Stromal cell of bone marrow (primary cell): ENCODE measurements at places on chromosomes 7 and 10.
A peak's percentile ranks its signal among the peaks of the same experiment; 100 is the strongest.

DNA sequence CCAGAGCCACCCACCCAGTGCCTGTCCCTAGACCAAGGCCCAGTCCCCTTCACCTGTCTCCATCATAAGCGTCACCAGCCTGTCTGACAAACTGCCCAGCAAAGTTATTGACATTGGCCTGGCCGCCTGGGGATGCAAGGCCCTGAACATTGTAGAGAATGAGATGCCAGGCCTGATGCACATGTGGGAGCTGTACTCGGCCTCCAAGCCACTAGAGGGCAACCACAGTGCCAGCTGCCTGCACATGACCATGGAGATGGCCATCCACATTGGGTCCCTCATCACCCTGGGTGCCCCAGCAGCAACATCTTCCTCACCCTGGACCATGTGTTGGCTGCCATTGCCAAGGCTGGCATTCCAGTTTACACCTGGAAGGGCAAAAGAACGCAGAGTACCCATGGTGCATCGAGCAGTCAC, 63.7 kb upstream of the ANTXRL start:
- DNase-seq: no peak

DNA sequence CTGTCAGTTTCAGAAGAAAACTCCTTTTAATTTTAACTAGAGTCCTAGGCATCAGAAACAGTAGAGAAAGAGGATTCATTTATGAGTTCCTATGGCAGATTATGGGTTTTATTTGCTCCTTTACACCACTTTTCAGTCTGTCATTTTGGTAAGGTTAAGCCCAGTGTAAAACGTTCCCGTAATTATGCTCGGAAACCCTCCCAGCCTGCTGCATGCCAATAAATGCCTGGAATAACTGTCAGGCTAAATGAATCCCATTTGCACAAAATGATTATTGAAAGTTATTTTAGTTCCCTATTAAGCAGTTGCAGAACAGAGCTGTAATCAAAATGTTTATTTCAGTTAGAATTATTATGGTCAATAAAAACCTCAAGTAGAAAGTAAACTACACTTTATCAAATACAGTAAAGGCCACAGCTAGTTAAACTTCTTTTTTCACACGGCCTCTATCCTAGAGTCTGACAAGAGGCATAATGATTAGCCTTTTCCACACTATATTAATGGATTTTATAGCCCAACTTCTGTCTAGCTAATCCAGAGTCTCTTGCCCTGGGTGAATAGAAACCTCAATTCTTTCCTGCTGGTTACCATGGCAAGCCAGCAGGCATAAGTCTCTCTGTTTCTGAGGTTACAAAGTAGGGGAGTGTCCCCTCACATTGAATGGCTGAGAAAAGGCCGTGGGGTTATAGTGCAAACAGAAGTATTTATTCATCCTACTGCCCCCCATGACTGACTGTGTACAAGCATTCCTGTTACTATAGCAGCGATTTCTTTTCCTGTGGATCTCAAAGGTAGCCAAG, 80.8 kb upstream of the NPVF start:
- DNase-seq: no peak

DNA sequence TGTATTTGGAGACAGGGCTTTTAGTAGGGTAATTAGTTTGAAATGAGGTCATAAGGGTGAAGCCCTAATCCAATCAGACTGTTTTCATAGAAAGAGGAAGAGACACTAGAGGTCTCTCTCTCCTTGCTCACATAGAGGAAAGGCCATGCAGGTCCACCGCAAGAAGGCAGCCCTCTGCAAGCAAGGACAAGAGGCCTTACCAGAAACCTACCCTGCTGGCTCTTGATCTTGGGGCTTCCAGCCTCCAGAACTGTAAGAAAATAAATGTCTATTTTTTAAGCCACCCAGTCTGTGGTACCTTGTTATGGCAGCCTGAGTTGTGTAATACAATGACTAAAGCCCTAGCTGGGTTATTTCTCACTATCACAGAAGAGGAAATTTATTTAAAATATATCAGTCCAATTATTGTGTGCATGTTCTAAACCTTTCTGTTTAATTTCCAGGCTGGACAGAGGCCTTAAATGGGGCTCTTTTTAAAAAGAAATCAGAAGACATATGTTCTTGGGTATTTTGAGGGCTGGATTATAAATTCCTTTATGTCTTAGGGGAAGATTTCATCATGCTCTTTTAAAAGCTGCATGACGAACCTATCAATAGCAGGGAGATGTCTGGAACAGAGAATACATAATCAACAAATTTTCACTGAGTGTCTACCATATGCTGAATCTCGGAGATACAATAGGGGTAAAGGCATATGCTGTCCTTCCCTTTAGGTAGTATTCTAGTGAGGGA, 12.9 kb upstream of the TMEM26 start:
- DNase-seq: no peak

DNA sequence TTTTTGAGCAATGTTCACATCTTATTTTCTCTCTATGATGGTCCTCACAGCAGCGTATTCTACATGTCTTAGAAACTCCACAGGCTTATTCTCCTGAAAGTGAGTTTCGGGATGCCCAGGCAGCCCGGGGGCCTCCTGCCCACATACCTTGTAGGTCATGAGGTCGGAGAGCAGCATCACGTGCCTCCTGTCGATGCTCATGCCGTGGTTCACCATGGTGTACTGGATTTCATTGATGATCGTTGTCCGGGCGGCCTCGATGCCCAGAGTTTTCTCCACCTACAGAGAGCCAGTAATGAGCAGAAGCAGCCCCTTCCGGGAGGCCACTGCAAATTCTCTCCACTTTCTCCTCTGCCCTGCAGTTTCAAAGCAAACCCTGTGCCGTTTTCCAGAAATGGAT, 48.0 kb downstream of the POLR3A start:
- DNase-seq: no peak

- no peak for DNase-seq
These were observed 350.5 kb downstream of the PARD3 start for GRCh38 chr10:34464591-34464990.

- no peak for DNase-seq
These were observed 77.7 kb upstream of the GNA12 start for GRCh38 chr7:2921653-2922347.

DNA sequence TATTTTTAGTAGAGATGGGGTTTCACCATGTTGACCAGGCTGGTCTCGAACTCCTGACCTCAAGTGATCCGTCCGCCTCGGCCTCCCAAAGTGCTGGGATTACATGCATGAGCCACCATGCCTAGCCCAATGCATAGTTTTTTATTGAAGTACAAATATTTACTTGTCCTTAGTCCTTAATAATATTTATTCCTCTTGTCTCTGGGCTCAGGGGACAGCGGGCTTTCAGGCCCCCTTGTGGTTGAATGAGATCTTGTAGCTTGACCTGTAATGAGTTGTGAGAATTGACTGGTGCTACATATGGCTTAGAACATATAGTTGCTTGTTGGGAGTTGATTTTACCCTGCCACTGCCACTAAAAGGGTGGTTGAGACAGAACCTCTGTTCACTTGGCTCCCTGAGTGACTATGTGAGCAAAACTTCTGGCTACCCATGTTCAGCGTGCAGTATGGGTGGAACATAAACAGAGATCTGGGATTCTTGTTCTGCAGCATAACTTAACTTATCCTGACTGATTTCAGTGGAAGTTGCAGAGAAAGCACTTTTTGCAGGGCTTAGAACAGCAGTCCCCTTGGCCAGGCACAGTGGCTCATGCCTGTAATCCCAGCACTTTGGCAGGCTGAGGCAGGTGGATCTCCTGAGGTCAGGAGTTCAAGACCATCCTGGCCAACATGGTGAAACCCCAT, 14.9 kb downstream of the CCL26 start:
- DNase-seq: no peak

GRCh38 chr10:88198023-88198422, 334.6 kb downstream of the PTEN start:
- no peak for DNase-seq

DNA sequence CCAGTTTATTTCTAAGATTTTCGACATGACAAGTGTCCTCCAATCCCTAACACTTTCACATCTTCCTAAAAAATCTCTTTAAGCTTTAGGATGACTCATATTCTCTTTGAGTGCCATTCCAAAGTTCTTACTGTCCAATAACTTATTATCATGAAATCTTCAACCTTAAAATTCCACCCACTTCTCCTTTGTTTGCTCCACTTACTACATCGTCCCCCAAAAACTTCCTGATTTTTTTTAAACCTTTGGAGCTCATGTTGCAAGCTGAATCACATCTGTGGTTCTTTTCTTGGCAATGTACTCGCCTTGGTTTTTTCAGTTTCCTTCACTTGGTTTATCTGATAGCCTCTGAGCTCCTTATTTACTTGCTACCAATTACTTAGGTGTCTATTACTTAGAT, 39.2 kb upstream of the JCAD start:
- DNase-seq: peak; percentile 88

- DNase-seq: no peak
These were observed 14.6 kb downstream of the ITGB1 start for GRCh38 chr10:32943395-32943794.

- no peak for DNase-seq
These were observed 128.9 kb downstream of the SNX10 start for GRCh38 chr7:26420422-26421019.

DNA sequence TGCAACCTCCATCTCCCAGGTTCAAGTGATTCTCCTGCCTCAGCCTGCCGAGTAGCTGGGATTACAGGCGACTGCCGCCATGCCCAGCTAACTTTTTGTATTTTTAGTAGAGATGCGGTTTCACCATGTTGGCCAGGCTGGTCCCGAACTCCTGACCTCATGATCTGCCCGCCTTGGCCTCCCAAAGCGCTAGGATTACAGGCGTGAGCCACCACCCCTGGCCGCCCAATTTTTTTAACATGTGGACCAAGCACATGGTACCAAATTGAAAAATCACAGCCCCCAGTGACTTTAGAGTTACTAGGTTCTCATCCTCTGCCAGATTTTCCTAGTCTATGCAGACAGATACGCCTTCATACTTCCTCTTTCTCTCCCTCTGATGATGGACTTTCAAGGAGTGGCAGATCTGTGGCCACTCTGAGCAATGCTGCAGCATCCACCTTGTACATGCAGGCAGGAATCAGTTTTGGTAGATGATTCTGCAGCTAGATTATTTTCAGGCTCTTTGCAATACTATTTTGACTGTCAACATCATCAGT, 34.0 kb upstream of the EZH2 start:
- DNase-seq: no peak

DNA sequence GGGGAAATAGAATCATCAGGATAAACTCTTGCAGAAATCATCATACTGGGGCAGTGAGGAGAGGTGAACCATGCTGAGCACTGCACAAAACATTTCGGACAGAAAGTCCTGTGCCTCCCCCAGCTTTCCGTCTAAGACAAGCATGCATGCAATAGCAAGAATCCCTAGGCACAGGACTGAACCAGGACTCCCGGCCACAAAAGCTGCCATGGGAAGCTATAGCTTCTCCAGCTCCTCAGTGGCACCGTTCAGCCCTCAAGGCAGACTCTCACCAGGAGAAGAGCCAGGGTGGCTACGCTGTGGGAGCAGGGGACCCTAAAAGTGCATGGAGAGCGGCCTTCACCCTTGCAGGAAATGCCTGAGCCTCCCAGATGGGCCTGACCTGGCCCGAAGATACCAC, 70.8 kb downstream of the ASB13 start:
- DNase-seq: no peak

DNA sequence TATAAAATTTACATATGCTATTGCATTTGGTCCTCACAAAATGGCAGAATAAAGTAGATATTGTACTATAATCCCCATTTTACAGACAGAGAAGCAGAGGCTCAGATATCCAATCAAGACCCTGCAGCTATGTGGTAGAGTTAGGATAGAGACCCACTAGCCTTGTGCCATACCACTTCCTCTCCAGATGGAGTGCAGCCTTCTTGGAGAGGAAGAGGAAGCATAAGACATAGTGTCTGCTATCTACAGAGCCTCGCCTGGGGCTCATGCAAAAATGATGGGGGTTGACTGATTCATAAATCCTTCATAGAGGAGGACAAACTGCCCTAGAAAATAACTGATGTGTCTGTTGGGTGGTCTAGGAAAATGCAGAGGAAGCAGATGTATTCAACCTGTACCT, 447.3 kb downstream of the KCNMA1 start:
- no peak for DNase-seq

DNA sequence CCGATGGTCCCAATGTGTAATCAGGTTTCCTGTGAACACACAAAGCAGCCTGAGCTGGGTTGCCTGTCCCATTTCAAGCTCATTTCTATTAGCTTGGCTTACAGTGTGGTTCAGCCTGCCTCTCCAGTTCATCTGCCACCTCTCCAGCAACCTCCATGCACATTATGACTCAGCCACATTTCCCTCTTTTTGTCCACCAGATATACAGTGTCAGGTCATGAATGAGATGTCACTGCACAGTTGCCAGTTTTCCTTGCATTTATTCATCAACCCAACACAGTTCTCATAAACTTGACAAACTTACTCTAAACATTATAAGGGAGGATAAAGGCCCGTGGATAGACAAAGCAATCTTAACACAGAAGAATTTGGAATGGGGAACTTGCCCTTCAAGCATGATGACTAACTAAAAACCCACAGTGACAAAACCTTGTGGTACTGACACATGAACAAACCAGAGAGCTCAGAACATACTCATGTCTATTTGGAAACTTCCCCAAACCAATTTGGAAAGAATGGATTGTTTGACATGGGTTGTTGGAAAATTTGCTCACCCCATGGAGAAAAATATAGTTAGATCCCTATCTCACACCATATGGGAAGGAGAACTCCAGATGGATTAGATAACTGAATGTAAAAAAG, 2.5 kb upstream of the CFAP58 start:
- peak; percentile 90 for DNase-seq

DNA sequence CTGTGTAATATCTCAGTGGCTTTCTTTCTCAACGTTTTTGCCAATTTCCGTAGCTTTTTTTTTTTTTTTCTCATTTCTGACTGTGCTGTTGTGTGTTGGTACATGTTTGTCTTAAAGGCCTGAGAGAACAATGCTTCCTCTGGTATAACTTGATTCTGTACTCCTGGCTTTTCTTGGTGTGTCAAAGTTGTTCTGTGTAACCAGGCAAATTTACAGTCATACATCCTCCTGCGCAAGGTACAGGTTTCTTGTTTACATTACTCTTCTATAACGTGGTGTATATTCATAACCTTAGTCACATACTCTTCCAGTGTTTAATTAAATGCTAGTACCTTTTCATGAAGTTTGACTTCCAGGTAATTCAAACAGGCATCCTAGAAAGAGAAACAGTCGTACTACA, 8.3 kb upstream of the ARHGAP12 start:
- DNase-seq: no peak

- no peak for DNase-seq
These were observed 131.3 kb downstream of the CTTNBP2 start for GRCh38 chr7:117741962-117742361.

GRCh38 chr7:144738708-144739314, 97.0 kb downstream of the TPK1 start:
- peak; percentile 19 for DNase-seq

- DNase-seq: no peak
These were observed 1.3 kb downstream of the ZMIZ2 start for GRCh38 chr7:44749992-44750391.
